Hematopoietic multipotent progenitor cell treated with erythropoietin and hydrocortisone succinate and interleukin-3 and kit ligand, for 17 days (in vitro differentiated cells): ENCODE measurements at places on chromosomes 4 and X.

DNA sequence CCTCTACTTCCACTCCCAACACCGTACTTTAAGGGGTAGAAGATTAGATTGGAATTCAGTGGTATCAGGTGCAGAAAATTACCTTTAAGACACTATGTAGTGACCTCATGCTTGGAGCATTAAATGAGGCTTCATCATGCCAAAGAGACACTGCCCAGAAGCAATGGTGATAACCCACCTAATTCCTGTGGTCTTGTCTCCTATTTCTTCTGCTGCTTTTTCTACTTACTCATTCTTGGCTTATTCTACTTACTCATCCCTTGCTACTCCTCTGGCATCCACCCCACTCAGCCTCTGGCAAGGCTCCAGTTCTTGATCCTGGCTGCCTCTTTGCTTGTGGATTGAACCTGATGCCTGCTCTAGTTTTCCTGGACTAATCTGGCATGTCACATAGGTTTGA, 62.3 kb upstream of the ADAMTS3 start:
- DNase-seq: no peak

GRCh38 chr4:32564626-32565025, 1844.5 kb downstream of the PCDH7 start:
- no peak for DNase-seq

GRCh38 chr4:159542296-159542695, 439.4 kb downstream of the RAPGEF2 start:
- DNase-seq: no peak

GRCh38 chr4:164207460-164207859, 546.5 kb upstream of the SMIM31 start:
- DNase-seq: no peak

DNA sequence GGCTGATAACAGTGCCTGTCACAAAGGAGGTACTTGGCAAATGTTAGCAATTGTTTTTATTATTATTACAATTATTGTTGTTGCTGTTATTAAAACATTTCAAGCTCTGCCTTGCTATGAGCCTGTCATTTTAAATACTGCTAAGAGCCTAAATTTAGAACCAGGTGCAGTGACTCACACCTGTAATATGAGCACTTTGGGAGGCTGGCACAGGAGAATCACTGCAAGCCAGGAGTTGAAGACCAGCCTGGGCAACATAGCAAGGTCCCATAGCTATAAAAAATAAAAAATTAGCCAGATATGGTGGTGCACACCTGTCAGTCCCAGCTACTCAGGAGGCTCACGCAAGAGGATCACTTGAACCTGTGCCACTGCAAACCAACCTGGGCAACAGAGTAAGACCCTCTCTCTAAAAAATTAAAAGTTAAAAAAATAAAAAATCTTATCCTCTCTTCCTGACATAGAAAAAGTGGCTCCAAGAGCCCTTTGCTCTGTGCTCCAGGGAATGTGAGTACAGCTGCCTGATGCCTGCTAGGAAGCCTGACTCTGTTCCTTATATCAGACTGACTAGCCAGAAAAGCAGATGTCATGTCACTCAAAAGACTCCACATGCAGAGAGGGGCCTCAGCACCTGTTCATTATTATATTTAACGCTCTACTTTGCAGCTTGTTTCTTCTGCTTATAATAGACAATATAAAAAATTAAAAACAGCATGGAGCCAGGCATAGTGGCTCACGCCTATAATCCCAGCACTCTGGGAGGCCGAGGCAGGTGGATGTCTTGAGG, 234.0 kb downstream of the OPHN1 start:
- no peak for DNase-seq

- no peak for DNase-seq
These were observed 38.6 kb upstream of the AMELX start for GRCh38 chrX:11254417-11255109.

DNA sequence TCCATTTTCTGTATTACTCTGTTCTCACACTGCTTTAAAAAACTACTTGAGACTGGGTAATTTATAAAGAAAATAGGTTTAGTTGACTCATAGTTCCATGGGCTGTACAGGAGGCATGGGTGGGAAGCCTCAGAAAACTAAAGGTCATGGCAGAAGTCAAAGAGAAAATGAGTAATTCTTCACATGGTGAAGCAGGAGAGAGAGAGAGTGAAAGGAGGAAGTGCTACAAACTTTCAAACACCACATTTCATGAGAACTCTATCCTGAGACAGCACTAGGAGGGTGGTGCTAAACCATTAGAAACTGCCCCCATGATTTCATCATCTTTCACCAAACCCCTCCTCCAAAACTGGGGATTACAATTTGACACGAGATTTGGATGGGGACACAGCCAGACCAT, 108.0 kb upstream of the PBDC1 start:
- DNase-seq: no peak
